Eye (tissue), 1 donor: ENCODE measurements at places on chromosomes 16 and 17.

DNA sequence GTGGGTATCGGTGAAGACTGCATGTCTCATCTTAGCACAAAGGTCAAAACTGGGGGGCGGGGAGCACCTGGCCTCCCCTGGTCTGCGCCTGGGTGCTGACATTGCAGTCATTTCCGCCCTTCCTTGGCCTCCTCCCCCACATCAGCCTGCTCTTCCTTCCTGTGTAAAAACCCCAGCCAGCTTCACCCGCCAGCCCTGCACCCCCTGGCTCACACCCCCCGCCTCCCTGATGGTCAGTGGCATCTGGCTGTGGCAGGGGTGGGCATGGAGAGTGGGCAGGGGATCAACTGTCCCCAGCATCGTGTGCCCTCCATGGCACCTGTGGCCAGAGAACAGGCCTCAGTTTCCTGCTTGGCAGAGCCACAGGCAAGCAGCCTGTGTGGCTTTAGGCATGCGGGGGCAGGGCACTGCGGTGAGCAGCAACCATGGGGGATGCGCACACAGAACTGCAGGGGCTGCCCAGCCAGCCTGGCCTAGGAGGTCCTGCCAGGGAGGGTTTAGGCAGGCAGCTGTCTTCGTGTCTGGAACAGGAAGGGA is 26.5 kb upstream of the LASP1NB start:
- DNase-seq = no peak

DNA sequence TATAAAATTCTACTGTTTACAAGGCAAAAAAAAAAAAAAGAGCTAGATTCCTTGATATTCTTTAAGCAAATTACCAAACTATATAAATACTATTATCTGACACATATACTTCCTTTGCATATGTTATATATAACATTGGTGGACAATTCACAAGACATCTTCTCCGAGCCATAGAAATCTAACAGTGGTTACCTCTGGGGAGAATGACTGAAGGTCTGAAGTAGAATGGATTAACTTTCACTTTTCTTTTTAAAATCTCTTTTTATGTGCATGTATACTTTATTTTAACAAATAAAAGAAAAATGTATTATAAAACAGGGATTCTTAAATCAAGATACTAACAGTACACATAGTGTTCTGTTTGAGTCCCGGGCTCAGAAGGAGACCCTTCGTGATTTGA is 131.0 kb downstream of the MRTFB start:
- DNase-seq = no peak

DNA sequence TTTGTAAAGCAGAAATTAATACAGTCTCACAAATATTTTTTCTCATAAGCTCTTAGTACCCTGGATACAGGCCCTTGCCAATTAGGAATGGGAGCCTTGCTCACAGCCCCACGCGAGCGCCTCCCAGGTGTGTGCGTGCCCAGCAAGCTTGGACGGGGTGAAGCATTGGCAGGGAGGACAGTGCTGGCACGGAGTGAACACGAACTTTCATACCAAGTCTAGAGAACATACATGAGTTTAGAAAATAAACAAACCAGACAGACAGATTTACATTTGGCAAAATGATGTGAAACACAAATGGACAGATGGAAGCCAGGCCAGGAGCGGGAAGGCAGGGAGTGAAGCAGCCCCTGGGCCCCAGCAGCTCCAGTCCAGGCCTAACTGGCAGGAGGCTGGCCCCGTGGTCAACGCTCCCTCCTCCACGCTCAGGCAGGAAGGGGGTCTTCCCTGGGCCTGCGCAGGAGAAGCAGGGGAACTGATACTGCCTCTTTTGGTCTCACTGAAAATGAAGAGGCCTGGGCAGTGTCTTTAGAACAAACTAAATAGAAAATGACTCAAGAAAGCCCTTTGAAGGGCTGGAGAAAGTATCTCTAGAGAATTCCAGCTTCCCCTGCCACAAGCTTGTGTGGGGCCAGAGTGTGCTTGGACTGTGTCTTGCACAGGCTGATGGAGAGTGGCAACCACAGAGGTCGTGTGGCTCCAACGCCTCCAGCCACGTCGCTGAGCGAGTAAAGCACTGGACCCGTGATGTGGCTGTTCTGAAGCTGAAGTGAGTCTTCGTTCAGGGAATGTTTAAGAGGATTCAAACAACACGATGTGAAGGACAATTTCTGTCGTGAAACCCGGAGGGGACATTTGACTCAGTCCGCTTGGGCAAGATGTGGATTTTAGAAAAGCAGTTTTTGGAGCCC is 9.9 kb upstream of the FOXJ1 start:
- DNase-seq = no peak

DNA sequence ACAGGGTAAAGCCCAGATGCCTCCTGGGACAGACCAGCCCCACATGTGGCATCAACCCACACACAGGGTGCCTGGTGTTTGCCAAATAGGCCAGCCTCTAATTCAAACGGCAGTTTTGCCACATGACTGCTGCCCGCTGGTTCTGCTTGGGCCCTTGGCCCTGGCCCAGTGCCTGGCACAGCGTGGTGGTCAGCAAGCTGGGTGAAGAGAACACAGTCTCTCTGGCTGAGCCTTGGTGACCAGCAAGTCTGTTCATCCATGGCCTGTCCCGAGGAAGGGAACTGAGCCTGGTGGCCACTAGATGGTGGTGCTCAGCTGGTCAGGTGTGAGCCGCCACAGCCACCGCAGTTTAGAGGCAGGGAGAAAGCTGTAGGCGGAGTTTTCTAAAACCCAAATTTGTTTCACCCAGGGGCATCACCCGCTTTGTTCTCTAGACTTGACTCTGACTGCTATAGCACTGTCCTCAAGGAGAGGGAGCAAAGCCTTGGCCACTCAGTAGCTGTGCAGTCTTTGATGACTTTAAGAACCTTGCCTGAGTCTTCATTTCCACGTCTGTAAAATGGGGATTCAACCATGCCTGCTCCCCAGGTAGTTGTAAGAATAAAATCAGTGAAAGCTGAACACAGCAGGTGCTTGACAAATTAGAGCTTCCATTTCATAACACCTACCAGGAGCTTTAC is 4.7 kb upstream of the GFAP start:
- peak; percentile 91 for DNase-seq

- DNase-seq = no peak
Measured at GRCh38 chr17:14107889-14108288, 38.6 kb downstream of the COX10 start.

DNA sequence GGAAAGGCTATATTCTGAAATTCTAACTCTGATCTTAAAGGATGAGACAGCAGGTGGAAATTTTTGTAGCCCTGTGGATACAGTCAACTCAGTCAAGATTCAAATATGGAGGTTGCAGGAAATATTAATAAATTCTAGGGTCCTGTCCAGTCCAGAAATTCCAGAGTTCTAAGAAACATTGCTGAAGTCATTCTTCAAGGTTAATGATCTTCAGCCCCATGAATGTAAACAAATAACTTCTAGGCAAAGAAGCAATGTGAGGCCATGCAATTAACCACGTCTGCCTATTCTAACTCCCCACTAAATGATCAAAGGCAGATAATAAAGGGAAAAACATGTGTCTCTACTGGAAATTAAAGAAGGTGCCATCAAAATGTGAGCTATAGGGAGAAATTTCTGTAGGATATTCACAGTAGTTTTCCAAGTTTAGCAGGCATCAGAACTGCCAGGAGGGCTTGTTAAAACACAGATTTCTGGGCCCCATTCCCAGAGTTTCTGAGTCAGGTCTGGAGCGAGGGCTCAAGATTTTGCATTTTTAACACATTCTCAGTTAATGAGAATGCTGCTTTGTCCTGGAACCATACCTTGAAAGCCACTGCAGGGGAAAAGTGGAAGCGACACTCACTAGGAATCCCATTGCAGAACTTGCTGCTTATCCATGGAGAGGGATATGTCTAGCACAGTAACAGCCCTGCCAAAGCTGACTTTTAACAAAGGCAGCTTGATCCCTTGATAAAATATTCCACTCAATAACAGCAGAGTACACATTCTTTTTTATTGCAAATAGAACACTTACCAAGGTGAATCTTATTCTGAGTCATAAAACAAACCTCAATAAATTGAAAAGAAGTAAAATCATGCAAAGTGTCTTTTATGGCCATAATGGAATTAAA is 61.8 kb downstream of the DNAH3 start:
- DNase-seq = no peak
